ENCODE measurements at places on chromosomes 4 and X.

DNA sequence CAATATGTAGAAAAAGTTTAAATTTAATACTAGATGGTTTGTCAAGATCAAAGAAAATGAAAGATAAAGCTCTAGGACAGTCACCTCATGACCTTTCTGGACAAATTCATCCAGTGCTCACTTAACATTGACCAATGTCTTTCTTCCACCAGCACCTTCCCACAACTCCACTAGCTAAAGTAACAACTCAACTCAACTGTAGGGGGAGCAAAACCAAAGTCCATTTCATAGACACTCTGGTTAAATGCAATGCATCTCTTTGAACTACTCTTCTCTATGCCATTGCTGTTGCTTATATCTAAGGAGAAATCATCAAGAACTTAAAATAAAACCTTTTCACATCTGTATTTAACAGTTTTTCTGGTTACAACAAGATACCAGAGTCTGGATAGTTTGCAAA, 25.1 kb downstream of the UGT2B4 start:
- H3K36me3 ChIP-seq = no peaks in the 10 kb centered on the region
- DNase-seq = no peak
- H3K27ac ChIP-seq = no peak overlapping the region
- no peak overlapping the region for H3K4me3 ChIP-seq
- peaks cover 8% of the 10 kb centered on the region for H3K27me3 ChIP-seq

- H3K27me3 ChIP-seq = 0 out of 2 replicates have a peak, but pooled peaks cover 9% of the 10 kb centered on the region
- H3K27ac ChIP-seq = no peak overlapping the region
- H3K36me3 ChIP-seq = no peaks in the 10 kb centered on the region
- H3K4me3 ChIP-seq = no peak overlapping the region
These were observed 403 bp upstream of the LGI2 start for GRCh38 chr4:25031077-25031621.

- peak; percentile 59 for DNase-seq
- no peaks in the 10 kb centered on the region for H3K27me3 ChIP-seq
- no peak overlapping the region for H3K27ac ChIP-seq
These were observed 119.1 kb upstream of the TRIM2 start for GRCh38 chr4:153084980-153085630.

- no peaks in the 10 kb centered on the region for H3K27me3 ChIP-seq
- H3K27ac ChIP-seq = no peak overlapping the region
- no peak for DNase-seq
- no peak overlapping the region for H3K4me3 ChIP-seq
- peaks cover 13% of the 10 kb centered on the region for H3K36me3 ChIP-seq
These were observed 12.3 kb downstream of the ZNF182 start for GRCh38 chrX:47991263-47992094.

- peaks cover 3% of the 10 kb centered on the region for H3K36me3 ChIP-seq
- no peak overlapping the region for H3K4me3 ChIP-seq
- no peak overlapping the region for H3K27ac ChIP-seq
- H3K4me1 ChIP-seq = no peaks in the 10 kb centered on the region
- H3K27me3 ChIP-seq = no peaks in the 10 kb centered on the region
- no peak for DNase-seq
These were observed 47.5 kb upstream of the STS start for GRCh38 chrX:7100022-7100421.

DNA sequence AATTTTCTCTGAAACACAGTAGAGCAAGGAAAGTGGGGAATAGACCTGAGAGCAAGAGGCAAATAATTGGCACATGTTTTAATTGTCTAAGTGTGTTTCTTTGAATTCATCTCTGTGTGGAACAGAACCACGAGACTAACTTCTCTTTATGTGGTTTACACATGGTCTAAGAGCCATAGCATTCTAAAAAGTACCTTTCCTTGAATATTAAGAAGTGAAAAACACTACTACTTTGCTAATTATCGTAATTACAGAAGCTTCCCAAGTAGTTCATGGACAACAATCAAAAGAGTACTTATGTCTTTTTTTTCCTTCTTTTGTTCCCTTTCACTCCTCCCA, 2.9 kb upstream of the CYBB start:
- H3K27me3 ChIP-seq = no peaks in the 10 kb centered on the region
- H3K27ac ChIP-seq = no peak overlapping the region
- H3K36me3 ChIP-seq = no peaks in the 10 kb centered on the region

DNA sequence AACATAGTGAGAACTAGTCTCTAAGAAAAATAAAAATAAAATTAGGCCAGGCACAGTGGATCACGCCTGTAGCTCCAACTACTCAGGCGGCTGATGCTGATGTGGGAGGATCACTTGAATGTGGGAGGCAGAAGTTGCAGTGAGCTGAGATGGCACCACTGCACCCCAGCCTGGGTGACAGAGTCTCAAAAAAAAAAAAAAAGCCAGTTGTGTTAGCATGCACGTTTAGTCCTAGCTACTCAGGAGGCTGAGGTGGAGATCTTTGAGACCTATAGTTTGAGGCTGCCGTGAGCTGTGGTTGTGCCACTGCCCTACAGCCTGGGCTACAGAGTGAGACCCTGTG, 2.5 kb downstream of the DCK start:
- no peaks in the 10 kb centered on the region for H3K27me3 ChIP-seq
- H3K4me3 ChIP-seq = no peak overlapping the region
- peaks cover 18% of the 10 kb centered on the region for H3K4me1 ChIP-seq

GRCh38 chrX:24018809-24019208, 8.2 kb downstream of the KLHL15 start:
- no peak overlapping the region for H3K27ac ChIP-seq
- no peaks in the 10 kb centered on the region for H3K36me3 ChIP-seq
- DNase-seq = no peak

DNA sequence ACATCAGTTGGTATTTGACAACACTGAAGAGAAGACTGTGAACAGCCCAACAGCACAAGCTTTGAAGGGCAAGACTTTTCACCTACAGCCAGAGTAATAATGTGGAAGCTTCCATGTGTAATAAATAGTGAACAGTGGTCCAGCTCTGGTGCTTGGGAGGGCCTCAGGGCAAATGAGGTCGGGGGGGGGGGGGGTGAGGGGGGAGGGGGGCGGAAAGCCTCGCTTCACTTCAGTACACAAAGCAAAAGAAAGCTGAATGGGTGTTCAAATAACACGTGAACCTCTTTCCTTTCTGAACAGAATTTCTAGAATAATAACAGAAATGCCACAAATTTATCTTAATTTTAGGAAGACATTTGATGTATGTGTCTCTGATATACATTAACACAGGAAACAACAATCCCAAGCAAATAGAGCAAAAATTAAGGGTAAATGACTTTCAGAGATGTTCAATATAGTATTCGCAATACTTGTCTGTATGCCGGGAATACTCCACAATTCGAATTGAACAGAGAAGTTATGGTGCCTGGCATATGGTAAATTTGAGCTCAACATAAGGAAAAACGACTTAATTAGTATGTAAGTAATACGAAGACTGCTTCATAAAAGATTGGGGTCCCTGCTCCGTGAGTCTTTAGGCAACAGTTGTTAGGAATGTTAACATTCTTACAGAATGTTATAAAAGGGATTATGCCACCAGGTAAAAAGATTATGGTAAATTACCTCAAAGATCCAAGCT, 92.6 kb downstream of the FRYL start:
- H3K4me1 ChIP-seq = no peaks in the 10 kb centered on the region
- DNase-seq = no peak
- no peaks in the 10 kb centered on the region for H3K36me3 ChIP-seq
- no peak overlapping the region for H3K27ac ChIP-seq

- no peak overlapping the region for H3K27ac ChIP-seq
- H3K27me3 ChIP-seq = no peaks in the 10 kb centered on the region
- DNase-seq = no peak
- H3K4me3 ChIP-seq = no peak overlapping the region
- H3K4me1 ChIP-seq = no peaks in the 10 kb centered on the region
These were observed 64.5 kb downstream of the CPE start for GRCh38 chr4:165443276-165443675.

DNA sequence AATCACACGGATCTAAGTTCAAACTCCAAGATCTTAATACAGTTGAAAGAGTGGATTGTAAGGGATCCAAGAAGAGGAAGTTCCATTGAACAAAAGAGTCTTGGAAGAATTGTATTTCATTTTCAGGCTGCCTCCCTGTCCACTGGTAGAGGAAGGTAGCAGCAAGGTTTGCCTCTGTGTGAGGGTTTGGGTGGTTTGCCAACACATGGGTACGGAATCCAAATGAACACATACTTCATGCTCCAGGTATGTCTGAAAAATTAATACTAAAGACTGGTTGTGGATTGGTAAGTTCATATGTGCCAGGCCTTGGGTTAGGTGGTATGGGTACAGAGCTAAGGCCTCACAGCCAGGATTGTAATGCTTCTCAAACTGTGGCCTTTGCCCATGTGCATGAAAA, 523.6 kb upstream of the BOD1L1 start:
- no peaks in the 10 kb centered on the region for H3K27me3 ChIP-seq
- H3K4me1 ChIP-seq = no peaks in the 10 kb centered on the region
- H3K36me3 ChIP-seq = no peaks in the 10 kb centered on the region
- no peak overlapping the region for H3K4me3 ChIP-seq

DNA sequence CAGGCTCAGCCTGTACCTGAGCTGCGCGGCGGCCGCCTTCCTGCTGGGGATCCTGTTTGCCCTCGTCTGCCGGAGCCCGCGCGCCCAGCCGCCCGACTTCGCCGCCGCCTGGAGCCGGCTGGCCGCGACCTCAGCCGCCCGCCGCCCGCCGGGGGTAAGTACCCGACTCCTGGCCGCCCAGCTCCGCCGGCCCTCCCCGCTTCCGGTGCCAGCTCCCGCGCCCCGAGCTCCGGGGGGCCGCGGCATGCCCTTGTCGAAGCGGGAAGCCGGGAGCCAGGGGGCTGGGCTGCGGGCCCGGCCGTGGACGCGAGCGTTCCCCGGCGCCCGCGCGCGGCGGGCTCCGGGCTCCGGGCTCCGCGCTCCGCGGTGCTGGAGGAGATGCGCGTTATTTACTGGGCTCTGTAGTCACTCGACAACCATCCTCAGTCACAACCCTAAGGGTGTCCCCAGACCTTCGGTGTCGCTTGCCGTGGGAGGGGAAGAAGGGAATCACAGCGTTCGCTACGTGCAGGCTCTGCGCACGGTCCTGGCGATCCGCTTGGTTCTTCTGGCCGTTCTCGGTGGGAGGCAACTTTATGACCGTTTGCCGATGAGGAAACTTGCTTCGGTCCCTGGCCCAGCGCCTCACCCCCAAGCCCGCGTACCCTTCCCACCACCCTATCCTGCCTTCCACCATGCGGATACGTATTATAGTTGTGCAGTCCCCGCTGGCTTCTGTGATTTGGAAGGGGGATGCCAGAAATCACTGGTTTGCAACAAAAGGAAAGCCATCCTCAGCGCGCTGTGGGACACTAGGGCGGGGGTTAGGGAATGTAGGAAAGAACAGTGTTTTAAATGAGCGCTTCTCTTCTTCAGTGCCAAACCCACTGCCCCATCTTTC, 944 bp downstream of the SNX25 start:
- H3K36me3 ChIP-seq = peaks cover 7% of the 10 kb centered on the region
- H3K4me1 ChIP-seq = peaks cover 29% of the 10 kb centered on the region
- H3K4me3 ChIP-seq = peak overlapping the region; percentile 96
- peak; percentile 57 for DNase-seq

GRCh38 chr4:170672381-170672965, 582.7 kb upstream of the AADAT start:
- H3K27ac ChIP-seq = no peak overlapping the region
- H3K4me1 ChIP-seq = no peaks in the 10 kb centered on the region
- no peak for DNase-seq
- H3K4me3 ChIP-seq = no peak overlapping the region
- H3K27me3 ChIP-seq = no peaks in the 10 kb centered on the region

GRCh38 chrX:96707804-96708203, 23.2 kb downstream of the DIAPH2 start:
- DNase-seq = no peak
- no peak overlapping the region for H3K27ac ChIP-seq
- H3K36me3 ChIP-seq = no peaks in the 10 kb centered on the region
- H3K4me3 ChIP-seq = no peak overlapping the region
- no peaks in the 10 kb centered on the region for H3K27me3 ChIP-seq
- no peaks in the 10 kb centered on the region for H3K4me1 ChIP-seq

DNA sequence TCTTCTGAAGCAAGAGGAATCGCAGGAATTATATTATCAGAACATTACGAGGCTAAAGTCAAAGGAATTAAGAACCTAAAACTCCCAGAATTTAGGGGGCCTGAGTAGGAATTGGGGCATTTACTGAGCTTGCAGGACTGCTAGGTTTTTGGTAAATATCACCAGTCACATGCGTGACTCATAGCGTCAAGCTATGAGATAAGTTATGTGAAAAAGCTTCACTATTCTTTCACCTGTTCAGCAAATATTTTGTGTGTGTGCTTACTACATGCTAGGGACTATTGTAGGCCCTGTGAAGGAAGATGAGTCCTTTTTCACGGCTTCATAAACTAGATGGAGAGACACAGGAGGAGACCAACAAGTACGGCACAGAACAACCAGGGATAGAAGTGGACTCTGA, 52.2 kb downstream of the MAGEA10 start:
- no peak overlapping the region for H3K27ac ChIP-seq
- H3K4me1 ChIP-seq = no peaks in the 10 kb centered on the region
- no peaks in the 10 kb centered on the region for H3K27me3 ChIP-seq

- no peak for DNase-seq
- no peaks in the 10 kb centered on the region for H3K4me1 ChIP-seq
- H3K4me3 ChIP-seq = no peak overlapping the region
- no peaks in the 10 kb centered on the region for H3K27me3 ChIP-seq
- H3K27ac ChIP-seq = no peak overlapping the region
These were observed 18.4 kb downstream of the GABRA4 start for GRCh38 chr4:46974891-46975543.

- peak overlapping the region; percentile 92 for H3K27ac ChIP-seq
- no peaks in the 10 kb centered on the region for H3K4me1 ChIP-seq
- peak overlapping the region; percentile 88 for H3K4me3 ChIP-seq
- H3K27me3 ChIP-seq = no peaks in the 10 kb centered on the region
These were observed 812 bp upstream of the KDM6A start for GRCh38 chrX:44871931-44872820.

DNA sequence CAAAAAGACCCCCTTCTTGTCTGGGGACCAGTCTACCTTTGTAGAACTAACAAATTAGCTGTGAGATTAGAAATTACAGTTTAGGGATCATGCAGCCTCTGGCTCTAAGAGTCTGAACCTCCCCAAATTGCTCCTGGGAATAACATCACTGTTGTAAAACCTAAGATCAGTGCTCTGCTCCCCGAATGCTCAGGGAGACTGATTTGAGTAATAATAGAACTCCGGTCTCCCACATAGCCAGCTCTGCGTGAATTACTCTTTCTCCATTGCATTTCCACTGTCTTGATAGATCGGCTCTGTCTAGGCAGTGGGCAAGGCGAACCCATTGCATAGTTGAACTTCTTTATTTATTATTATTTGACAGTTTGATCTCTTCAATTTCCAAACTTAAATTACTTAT, 160.8 kb upstream of the VCX3A start:
- no peaks in the 10 kb centered on the region for H3K36me3 ChIP-seq
- H3K4me3 ChIP-seq = no peak overlapping the region
- no peak overlapping the region for H3K27ac ChIP-seq
- DNase-seq = no peak
- H3K4me1 ChIP-seq = no peaks in the 10 kb centered on the region

DNA sequence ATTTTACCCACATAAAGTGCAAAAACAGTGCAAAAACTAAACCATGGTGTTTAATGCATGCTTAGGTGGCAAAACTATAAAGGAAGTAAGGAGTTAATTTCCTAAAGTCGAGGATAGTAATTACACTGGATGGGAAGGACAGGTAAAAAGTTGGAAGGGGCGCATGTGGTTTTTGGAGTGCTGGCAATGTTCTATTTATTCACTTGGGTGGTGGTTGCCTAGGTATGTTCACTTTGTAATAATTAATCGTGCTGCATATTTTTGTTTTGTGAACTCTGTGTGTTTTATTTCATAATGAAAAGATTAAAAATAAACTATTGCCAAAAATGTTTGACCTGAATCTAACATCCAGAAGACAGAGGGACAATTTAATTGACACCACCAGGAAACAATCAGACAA, 32.1 kb upstream of the SMARCA5 start:
- DNase-seq = no peak
- H3K4me3 ChIP-seq = no peak overlapping the region
- H3K27me3 ChIP-seq = no peaks in the 10 kb centered on the region
- H3K27ac ChIP-seq = no peak overlapping the region
